ENCODE measurements at places on chromosomes 6 and 20.
A peak's percentile ranks its signal among the peaks of the same experiment; 100 is the strongest.

DNA sequence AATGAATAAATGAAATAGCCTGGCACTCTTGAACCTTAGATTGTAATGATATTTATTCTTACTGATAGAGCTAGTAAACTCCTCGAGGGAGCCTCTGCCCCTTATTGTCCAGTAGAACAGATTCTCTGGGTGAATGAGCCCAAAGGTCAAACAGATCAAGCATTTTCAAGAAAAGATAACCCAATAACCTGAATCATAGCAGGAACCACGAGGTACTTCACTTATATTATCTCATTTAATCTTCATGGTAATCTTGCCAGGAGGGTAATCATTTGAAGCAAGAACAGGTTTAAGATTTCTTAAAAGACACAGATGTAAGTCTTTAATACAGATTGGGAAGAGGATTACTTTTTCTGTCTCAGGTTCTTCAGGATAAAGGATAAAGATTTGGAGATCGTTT is 17.0 kb upstream of the TBCC start:
- DNase-seq, result no peak

- no peak for DNase-seq
These were observed 21.9 kb upstream of the CHMP4B start for GRCh38 chr20:33789109-33789857.

DNA sequence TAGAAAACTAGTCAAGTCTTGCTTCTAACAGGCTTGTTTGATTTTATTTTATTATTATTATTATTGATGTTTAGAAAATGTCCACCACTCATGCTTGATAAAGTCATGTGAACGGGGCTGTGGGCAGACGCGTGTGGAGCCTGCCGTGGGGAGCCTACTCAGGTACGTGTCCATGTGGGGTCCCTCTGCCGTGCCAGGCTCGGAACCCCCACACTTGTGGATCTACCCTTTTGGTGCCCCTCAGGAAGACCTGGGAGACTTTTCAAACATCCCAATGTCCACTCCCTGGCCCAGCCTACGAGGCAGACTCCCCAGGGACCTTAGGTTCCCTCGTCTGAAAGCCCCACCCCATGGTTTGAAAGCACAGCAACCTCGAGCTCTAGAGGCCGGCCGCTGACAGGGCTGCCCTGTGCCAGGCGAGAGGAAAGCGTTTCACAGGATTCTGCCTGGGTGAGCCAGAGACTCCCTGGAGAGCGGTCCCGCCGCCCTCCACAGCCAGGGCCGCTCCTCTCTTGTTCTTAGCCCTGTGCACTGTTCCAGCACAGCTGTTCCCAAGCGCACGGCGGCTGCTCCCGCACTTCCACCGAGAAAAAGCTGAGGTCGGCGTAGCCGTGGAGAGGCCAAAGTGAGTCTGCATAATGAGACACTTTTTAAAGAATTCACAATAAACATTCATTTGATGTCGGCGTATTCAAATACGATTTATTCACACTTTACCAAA is 249.7 kb downstream of the TTLL2 start:
- peak; percentile 49 for DNase-seq

GRCh38 chr6:108945681-108946159 is 97.5 kb downstream of the ARMC2 start:
- DNase-seq, result peak; percentile 43

DNA sequence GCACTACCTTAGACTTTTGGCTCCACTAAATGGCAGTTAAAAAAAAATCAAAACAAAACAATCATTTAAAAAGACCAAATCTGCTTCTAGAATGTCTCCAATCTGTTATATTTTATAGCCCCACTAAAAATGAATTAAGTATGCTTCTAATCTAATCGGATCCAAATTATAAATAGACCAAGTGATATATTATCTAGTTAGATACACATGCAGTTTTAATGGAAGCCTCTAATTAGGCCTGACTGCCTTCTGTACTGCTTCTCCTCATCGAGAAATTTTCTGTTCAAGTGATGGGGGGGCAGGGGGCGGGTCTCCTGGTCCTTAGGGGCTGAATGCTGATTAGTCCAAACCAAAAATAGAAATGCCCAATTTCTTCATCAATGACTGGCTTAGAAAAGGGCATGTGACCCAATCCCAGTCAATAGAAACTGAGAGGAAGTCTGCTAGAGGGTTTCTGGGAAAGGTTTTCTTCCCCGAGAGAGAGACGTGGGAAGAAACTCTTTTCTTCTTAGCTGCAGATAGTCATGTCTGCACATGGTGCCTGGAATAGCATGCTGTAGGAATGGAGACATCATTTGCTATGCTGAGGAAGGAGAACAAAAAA is 6.9 kb downstream of the SESN1 start:
- DNase-seq, result no peak

DNA sequence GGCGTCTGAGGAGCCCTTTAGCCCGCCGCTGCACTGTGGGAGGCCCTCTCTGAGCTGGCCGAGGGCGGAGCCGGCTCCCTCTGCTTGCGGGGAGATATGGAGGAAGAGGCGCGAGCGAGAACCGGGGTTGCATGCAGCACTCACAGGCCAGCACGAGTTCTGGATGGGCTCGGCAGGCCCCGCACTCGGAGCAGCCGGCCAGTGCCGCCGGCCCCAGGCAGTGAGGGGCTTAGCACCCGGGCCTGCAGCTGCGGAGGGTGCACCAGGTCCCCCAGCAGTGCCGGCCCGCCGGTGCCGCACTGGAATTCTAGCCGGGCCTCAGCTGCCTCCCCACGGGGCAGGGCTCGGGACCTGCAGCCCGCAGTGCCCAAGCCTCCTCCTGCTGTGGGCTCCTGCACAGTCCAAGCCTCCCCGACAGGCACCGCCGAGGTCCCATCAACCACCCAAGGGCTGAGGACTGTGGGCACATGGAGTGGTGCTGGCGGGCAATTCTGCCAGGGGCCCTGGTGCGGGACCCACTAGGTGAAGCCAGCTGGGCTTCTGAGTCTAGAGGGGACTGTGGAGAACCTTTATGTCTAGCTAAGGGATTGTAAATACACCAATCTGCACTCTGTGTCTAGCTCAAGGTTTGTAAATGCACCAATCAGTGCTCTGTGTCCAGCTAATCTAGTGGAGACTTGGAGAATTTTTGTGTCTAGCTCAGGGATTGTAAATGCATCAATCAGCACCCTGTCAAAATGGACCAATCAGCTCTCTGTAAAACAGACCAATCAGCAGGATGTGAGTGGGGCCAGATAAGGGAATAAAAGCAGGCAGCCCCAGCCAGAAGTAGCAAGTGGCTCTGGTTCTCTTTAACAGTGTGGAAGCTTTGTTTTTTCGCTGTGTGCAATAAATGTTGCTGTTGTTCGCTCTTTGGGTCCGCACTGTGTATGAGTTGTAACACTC is 329.7 kb upstream of the JARID2 start:
- DNase-seq, result peak; percentile 37

DNA sequence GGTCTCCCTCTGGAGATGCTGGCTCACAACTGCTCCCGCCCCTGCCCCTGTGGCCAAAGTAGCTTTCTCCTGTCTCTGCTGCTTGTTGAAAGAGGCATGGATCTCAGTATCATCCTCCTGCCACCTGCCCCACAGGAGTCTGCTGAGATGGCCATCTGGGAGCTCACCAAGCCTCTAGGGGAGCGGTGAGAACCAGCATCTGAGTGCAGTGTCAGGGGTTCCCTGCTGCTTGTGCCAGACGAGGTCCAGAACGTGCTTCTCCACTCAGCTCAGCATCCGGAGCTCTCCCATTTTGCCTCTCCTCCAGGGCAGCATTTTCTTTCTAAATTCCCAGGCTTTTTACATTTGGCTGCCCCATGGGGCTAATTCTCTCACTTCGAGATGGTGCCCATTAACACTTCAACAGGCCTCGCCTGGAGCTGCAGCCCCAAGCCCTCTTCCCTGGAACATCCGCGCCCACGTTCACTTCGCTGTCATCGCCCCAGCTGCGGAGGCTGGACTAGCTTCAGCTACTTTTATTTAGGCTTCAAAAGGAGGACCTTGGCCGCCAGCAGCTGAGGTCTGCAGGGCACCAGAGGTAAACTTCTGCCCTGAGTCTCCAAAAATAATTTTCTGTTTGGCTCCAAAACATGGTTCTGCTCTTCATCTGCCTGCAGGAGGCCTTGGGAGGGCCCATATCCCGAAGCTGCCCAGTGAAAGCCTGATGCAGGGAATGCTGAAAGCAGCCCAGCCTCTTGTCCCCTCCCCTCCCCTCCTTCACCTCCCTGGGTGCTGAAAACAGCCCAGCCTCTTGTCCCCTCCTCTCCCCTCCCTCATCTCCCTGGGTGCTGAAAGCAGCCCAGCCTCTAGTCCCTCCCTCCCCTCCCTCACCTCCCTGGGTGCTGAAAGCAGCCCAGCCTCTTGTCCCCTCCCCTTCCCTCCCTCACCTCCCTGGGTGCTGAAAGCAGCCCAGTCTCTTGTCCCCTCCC is 25.2 kb upstream of the MLN start:
- DNase-seq, result no peak

DNA sequence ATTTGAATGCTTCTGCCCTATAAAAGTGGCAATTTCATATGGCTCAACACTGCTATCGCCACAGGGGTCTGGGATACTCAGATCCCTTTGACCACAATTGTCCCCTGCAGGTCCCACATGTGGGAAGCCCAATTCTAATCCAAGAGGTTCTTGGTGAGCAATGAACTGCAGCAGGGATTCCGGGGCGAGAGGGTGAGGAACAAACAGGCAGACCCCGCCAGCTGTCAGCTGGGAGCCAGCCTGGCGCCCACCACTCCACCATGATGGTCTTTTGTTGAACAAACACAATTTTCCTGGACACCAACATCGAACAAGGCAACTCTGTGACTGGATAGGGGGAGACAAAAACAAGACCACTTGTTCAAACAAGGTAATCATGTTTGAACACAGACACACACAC is 80.5 kb downstream of the TMEM242 start:
- no peak for DNase-seq

- no peak for DNase-seq
These were observed 190.1 kb downstream of the CDH4 start for GRCh38 chr20:61442075-61442670.

- DNase-seq, result no peak
These were observed 44.1 kb downstream of the NKX2-4 start for GRCh38 chr20:21353236-21353635.

- peak; percentile 95 for DNase-seq
These were observed 572 bp downstream of the ZNF341 start for GRCh38 chr20:33732166-33732970.

DNA sequence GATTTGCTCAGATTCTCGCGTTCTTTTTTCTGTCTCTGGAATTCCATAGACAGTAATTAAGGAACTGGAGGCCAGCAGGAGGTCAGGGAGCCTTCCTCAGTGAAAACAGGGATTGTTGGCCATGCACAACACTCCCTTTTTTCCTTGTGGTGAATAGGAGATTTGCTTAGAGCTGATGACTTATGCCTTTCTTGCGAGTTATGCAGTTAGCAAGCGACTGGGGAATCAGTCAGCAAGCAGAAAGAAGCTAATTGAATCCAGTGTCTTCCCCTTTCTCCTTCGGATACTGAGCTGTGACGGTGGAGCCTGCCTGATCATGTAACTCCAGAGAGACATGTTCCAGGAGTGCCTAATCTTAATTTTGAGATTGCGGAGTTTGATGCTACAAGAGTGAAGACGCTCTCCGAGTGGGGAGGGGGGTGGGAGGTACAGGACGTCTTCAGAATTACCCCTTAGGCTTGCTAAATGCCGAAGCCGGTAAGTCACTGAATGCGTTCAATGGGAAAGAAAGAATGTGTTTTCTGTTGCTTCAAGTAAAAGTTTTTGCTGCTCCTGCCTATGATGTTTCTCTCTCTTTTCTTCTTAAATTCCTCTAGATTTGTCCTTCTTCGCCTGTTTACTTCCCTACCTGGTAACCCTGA is 165.9 kb downstream of the SASH1 start:
- peak; percentile 34 for DNase-seq

DNA sequence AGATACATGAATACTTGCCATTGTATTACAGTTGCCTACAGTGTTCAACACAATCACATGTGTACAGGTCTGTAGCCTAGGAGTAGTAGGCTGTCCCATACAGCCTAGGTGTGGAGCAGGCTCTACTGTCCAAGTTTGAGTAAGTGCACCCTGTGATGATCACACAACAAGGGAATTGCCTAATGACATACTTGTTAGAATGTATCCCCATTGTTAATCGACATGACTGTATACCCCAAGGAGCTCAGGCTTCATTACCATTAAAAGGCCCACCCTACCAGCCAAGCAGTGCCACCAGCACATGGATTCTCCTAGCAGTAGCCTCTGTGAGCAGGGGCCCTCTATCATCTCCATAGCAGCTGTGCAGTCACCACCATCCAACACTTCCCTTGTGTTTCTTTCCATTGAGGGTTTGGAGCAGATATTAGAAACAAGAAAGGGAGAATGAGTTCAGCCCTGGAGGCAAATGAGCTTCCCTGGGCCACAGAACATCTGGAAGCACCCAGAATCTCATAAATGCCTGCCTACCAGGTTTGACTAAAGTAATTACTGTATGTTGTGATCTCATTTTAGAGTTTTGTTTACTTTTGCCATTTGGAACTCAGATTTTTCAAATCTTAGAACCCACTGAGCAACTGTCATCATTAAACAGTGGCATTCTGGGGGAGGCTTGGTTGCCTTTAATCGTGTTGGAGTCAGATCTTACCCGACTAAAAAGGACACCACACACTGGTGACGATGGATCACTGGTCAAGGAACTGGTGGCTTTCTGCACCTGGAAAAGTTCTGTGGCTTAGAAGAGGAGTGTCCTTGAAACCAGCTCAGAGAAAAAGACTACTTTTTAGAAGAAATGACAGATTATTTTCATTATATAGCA is 104.9 kb downstream of the TULP4 start:
- no peak for DNase-seq

- no peak for DNase-seq
These were observed 77.7 kb downstream of the MBOAT1 start for GRCh38 chr6:20134613-20135012.

DNA sequence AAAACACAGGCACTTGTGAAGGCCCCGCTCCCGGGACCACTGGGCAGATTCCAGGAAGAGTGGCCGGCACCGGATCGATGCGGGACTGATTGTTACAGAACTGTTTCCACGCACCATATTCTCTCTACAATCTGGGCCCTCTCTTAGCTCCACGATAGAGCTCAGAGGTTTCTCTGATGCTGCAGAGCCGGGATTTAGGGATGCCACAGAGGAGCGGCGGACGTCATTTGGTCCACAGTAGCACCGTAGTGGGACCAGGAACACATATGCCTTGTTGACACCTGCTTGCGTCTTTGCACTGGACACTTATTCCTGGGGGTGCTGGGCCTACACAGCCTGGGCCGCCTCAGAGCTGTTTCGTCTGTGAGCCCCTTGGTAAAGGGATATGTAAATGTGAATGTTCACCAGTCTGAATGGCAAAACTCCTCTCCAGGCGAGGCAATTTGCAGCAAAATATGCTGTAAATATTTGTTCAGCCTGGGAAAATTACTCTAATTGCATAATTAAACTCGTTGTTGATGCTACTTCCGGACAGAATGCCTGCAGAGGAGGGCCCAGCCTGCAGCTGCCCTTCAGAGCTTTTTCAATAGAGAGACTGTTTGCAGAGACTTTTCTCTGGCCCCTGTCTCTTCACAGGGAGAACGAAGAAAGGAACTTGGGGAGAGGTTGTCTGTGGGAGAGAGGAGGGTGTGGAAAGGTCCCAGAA is 9.4 kb downstream of the PCK1 start:
- no peak for DNase-seq

DNA sequence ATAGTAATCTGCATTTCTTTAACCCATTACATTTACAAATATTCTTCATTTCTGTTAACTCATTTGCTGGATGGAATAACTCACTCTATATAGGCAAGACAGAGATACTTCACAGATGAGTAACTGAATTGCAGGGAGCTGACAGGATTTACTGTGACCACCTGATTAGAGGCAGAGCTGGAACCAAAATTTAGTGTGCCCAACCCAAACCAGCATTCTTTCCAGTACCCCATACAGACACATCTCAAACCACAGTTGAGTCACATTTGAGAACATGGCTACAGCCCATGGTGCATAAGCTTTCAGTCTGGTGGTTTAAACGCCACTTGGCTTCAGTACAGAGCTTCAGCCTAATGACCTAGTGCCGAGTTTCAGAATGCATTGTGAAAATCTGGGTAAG is 138.4 kb upstream of the TENT5A start:
- DNase-seq, result no peak
